ENCODE measurements at places on chromosomes 1 and 21. TPM values are rescaled to one million over a fixed set of nuclear protein-coding genes. Genes with fewer than 3 reads are reported as not detected.

LRRC71 gene
- total RNA-seq = not detected

LRRC3 gene
- total RNA-seq = 0.26 TPM

KRTAP19-2 gene
- not detected for total RNA-seq

EVA1C gene
- 8.5 TPM for total RNA-seq

SLC9C2 gene
- total RNA-seq = 0.03 TPM

GOLT1A gene
- total RNA-seq = not detected

RNU1-2 gene
- under 0.01 TPM for total RNA-seq

CNTN2 gene
- total RNA-seq = not detected

CA14 gene
- not detected for total RNA-seq

PTPN7 gene
- not detected for total RNA-seq

CHAF1B gene
- total RNA-seq = 1.6 TPM

B3GALT2 gene
- 0.92 TPM for total RNA-seq

SPATA21 gene
- total RNA-seq = not detected

OR2M3 gene
- total RNA-seq = not detected

KIAA0319L gene
- total RNA-seq = 59.0 TPM

PLEKHN1 gene
- 0.66 TPM for total RNA-seq

TAF13 gene
- 93.4 TPM for total RNA-seq

NUAK2 gene
- total RNA-seq = 7.9 TPM

CD53 gene
- not detected for total RNA-seq

C1orf87 gene
- not detected for total RNA-seq

MX2 gene
- total RNA-seq = 3.3 TPM

SNAPIN gene
- total RNA-seq = 41.0 TPM

TNFRSF18 gene
- not detected for total RNA-seq

OR6K3 gene
- not detected for total RNA-seq

NBPF9 gene
- 25.1 TPM for total RNA-seq
